ENCODE measurements at places on chromosomes 1 and 21.
A peak's percentile ranks its signal among the peaks of the same experiment; 100 is the strongest.

- DNase-seq = peak; percentile 26
These were observed 88.6 kb downstream of the NUF2 start for GRCh38 chr1:163410073-163410999.

DNA sequence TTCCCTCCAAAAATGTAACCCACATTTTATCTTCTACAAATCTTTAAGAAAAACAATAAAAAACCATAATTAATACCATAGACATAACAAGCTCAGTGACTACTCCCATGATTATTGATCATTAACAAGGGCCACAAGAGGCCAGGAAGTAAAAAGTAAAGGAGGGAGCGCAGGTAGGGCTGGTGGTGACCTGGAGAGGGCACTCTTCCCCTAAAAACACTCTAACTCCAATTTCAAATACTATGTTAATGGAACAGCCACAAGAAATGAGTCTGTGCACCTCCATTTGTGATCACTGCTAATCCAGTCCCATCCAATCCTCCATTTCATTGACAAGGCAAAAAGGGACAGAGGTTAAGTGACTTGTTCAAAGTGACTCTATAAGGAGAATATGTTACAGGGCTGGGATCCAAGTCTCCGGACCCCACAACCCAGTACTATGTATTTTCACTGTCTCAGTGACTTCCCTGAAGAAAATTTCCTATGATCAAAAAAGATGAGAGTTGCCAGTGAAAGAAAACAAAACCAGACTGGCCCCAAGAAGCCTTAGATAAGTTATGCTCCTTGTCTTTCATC lies 41.2 kb upstream of the CFAP298 start:
- DNase-seq = peak; percentile 23

DNA sequence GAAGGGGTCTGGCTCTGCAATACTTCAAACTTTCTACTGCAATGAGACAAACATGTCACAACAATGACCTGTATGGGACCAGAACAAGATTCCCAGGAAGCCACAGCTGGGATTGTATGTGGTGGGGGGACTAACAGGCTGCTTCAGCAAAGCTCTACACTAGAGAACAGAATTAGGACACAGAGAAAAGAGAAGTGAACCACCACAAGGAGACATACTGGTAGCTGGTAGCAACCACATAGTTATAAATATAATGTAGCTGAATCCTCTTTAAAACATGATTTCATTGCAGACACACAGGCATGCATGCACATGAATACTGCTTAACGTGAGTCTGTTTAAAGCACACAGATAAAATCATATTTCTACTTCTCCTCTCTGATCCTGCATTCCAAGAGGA lies 3.5 kb upstream of the ILDR2 start:
- no peak for DNase-seq

- no peak for DNase-seq
These were observed 299.7 kb downstream of the VAV3 start for GRCh38 chr1:107664982-107665925.

DNA sequence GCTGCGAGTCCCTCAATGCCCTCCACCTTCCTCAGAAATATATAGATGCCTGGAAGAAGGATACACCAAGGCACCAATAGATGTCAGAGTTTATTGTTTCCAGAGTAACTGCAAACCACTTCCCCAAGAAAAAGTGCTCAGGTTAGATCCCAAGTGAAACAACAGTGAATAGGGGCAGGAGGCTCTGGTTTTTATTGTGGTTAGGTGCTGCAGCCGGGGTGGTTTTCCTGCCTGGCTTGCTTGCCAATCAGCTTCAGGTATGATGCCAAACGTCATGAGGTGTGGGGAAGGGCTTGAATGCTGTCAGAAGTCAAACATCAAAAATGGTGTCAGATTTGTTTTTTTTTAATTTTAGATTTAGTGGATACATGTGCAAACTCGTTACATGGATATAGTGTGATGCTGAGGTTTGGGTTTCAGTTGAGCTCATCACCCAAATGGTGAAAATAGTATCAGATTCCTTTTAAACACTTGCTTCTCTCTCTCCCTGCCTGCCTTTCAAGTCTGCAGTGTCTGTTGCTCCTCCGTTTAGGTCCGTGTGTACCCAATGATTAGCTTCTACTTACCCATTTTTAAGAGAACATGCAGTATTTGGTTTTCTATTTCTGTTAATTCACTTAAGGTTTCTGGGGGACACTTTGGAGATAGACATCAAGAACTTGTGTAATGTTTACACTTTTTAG lies 1317.0 kb downstream of the MRPL39 start:
- DNase-seq = no peak

GRCh38 chr1:237282208-237282783 lies 240.3 kb downstream of the RYR2 start:
- no peak for DNase-seq

DNA sequence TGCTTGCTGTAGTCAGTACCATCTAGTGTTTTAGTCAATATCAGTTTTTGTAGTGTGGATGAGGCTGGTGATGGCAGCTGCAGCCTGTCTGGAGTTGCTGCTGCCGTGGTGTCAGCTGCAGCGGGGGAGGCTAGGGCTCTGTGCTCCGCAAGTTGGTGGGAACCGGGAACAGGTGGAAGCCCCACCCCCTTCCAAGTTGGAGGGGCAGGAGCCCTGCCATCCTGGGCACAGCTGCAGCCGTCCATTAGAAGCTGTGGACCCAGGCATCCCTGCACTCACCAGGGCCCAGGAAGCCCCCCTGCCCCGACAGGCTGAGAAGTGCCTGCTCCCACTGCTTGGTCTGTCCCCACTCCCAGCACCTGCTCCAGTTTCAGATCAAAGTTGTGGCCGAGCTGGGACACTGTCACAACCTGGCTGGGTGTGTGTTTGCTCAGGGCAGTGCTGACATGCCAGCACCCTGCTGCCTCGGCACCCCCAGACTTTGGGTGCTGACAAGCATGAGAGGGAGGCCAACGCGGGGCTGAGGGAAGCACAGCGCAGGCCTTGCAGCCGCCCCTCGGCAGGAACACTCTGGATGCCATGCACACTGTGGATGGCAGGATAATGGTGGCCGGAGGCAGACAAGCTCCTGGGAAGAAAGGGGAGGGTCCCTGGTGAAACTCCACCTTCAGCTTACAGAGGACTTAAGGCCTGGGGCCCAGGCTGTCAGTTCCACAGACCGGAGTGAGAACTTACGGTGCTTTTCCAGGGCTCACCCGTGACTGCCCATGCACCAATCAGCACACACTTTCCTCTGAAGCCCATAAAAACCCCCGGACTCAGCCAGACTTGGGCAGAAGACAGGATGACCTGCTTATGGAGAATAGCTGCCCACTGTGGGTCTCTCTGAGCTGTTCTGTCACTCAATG lies 86.9 kb downstream of the ADARB1 start:
- no peak for DNase-seq
